ENCODE measurements at places on chromosomes 7 and 10.

DNA sequence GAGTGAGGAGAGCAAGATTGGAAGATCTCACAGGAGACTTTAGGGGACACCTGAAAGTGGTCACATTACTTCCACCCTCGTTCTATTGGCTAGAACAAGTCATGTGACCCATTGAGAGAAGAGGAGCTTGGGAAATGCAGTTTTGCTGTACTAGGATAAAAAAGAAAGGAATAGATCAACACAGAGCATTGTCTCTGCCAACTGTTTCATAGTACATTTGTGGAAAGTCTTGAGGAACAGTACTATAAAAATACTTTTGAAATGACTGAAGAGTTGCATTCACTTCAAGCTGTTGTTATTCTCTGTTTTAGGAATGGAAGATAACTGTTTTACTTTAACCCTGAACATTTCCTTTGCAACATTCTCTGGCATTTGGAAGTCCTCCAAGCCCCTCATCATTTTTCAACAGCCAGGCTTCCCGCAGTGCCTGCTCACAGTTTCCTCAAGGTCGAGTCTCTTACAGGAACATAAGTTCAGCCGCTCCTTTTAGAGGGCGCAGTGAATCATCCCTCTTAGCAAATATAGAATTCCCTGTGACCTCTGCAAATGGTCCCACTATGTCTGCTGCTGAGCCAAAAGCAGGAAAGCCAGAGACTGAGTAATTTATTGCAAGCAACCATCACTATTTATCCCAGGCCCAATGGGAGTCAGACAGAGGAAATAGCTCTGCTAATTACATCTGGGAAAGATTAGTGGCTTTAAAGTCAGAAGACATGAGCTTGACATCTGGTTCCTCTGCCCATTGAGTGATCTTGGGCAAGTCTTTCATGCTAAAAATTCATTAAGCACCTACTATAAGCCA lies 40.7 kb downstream of the MRPL32 start:
- no peak for DNase-seq

DNA sequence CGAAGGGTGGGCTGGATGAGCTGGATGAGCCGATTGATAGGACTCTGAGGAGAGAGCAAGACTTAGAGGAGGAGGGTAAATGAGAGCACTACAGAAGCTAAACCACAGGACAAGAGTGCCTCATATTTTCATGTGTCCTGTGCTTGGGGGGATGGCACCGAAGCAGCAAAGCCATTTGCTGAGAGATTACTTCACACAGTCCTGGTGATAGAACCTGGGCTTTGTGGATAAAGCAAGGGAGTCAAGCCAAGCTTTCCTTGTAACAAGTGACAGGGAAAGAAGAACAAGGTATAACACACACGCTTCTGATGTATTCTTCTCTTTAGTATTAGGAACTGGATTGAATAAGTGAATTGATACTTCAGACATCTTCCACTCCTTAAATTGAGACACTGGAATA lies 253.7 kb downstream of the ANKRD7 start:
- no peak for DNase-seq

DNA sequence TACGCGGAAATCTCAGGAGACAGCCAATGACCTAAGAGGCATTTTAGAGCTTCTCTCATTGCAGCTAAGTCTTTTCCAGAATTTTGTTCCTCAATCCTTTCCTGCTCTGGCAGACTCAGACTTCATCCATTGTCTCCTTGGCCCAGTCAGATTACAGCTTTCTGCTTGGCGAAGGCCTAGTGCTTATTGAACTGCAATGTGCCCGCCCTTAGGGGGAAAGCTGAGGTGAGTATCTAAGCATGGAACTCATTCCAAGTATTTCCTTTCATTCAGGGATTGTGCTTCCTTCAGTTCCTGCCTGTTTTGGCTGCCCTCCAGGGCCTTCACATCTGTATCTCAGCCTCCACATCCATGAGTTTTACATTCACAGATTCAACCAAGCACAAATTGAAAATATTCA lies 37.5 kb downstream of the PRLHR start:
- DNase-seq, result no peak

DNA sequence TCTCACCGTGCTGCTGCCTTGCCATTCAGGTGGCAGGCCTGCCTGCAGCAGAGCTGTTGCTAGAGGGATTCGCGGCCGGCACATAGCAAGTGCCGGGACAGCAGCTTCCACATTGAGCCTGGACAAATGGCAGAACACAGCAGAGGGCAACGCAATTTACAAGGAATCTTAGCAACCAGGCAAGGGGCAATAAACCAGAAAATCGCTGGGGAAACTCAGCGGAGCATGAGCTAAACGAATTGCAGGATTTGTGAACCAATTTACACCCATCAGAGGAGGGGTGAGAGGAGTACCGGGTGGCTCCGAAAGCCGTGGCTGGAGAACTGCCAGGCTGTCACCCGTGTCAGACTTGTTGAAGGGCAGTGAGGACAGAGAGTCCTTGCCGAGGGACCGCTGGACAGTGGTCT lies 58.6 kb upstream of the LOXL4 start:
- DNase-seq, result no peak
